Stimulated activated CD4-positive, alpha-beta T cell treated with anti-CD3 and anti-CD28 coated beads, Interleukin-15, amount 100 ng/mL, for 48 hours (primary cell): ENCODE measurements at places on chromosomes 16 and 17.

DNA sequence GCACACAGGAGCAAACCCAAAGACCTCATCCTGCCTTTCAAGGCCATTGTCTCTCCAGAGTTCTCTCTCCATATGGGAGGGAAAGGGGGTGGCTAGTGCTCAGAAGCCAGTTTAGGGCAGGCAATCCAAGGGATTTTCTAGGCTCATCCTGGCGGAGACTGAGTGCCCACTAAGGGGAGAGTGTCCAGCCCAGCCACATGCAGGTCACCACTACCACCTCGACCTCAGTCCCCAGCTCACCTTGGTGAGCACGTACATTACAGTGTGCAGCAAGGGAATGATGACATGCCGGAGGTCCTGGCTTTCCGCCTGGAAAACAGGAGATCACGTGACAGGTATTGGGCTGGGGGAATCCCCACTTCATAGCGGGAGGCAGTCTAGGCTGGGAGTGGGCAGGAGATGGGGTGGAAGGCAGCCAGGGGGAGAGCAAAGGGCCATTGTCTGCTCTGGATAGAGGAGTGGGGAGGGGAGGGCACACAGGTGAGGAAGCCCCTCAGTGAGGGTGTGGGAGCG lies 29.9 kb downstream of the PIK3R6 start:
- no peak for DNase-seq

- DNase-seq: no peak
Observed at GRCh38 chr16:10862438-10862837, 14.6 kb upstream of the CIITA start.

- peak; percentile 78 for DNase-seq
Observed at GRCh38 chr16:66516808-66517585, 32.9 kb downstream of the TK2 start.

GRCh38 chr17:834136-834535 lies 52.0 kb downstream of the MRM3 start:
- DNase-seq: no peak

GRCh38 chr17:2259769-2260536 lies 43.6 kb downstream of the SMG6 start:
- peak; percentile 77 for DNase-seq

- no peak for DNase-seq
Observed at GRCh38 chr17:21525464-21526130, 149.4 kb downstream of the KCNJ12 start.

DNA sequence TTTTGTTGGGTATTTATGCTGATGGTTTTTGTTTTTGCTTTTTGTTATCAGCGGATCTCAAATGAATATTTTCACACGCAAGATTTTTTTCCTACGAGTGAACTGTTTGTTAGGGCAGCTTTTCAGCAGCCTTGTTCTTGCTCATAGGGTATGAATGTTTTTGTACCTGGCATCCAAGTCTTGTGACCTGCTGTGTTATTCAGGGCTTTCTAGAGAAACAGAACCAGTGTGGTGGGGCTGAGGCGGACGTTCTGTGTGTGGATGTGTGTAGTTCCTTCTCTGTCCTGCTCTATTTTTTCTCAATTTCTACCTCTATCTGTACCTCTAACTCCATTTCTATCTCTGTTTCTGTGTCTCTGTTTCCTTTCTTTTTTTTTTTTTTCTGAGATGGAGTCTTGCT lies 78.3 kb downstream of the SNX29 start:
- no peak for DNase-seq

DNA sequence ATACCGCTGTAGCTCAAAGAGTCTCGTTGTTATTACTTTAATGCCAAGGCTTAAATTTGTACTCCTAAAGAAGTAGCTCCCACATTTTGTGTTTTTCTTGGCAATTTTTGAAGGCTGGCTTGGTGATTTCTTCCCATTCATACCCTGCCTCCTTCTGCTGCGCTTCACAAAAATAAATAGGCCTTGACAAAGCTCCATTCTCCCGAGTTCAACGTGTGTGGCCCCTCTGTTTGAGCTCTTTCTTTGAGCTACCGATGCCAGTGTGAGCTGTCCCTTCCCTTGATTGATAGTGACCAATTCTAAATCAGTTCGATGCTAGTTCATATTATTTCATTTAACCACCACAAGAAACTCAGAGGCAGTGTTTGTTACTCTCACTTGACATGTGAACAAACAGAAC lies 96.8 kb downstream of the MAP2K6 start:
- no peak for DNase-seq

- no peak for DNase-seq
Observed at GRCh38 chr17:63686138-63686685, 13.7 kb downstream of the LIMD2 start.

- no peak for DNase-seq
Observed at GRCh38 chr17:57338257-57338914, 82.1 kb downstream of the MSI2 start.

DNA sequence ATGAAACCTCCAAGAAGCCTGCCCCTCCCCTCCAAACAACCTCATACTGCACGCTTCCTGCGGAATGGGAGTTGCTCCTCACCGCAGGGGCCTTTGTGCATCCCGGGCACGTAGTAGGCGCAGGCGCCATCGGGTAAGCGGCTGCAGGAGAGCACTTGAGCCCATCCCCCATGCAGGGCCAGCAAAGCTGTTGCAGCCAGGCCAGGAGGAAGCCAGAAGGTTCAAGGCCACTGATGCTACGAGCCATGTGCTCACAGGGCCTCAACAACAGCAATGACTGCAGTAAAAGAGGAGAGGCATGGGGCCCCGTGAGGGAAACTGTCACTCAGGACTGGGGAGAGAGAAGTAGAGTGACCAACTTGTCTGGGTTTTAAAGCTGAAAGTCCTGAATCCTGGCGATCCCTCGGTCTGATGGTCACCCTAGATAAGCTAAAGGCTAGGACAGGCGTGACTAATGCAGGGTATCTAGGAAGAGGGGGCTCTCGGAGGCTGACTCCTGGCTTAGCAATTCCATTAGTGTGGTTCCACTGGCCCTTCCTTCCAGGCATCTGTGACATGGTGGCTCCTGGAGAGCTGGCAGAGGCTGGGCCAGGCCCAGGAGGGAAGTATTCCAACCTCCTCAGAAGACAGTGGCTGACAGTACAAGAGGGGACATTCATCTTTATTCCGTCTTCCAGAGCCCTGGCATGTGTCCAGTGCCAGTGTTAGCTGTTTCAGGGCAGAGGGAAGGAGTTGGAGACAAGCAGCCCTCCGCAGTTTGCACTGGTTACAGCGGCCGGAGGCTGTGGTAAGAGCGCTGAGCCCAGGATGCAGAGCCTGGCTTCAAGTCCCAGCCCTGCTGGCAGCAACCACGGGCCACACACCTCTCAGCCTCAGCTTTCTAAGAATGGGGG lies 20.8 kb downstream of the GOSR2 start:
- no peak for DNase-seq

DNA sequence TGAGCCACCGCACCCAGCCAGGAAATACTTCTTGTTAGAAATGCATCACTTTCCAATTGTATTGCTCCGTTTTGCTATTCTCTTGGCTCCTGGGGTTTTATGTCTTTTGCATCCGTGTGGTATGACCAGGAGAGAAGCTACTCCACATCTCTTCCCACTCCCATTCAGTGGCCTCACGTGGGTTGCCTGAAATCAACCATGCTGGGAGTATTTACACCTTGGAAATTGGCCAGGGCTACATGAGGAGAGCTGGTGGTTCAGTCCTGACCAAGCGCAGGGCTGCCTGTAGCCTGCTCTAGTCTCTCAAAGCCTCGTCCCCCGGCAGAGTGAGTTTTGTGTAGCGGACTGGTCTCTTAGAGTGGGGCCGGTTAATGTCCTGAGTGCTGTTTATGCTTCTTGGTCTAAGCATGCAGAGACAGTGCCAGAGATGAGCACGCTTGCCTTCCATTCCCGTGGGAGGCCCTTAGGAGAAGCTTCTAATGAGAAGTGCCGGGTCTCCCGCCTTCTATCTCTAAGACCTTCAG lies 3.8 kb downstream of the WFDC1 start:
- DNase-seq: no peak
